ENCODE measurements at places on chromosomes 12 and 14. TPM values are rescaled to one million over a fixed set of nuclear protein-coding genes. Genes with fewer than 3 reads are reported as not detected.

DNA sequence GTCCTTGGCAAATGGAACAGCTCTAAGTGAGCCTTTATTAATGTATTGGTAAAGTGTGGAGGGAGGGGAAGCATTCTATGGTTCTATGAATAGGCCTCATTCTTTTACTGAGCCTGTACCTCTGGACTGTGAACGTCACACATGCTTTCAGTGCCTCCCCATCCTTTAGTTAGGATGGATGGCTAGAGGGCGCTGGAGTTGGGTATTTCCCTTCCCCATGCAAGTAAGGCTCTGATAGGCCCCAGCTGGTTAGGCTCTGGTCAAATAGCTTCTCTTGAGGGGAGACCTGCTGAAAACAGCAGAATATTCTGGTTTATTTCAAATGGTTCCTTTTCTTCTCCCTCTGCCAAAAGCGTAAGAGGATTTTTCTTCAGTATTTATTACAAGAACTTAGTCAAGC, 860.9 kb upstream of the MDGA2 start:
- no peak for DNase-seq

- DNase-seq: no peak
These were observed 1331.3 kb downstream of the AACS start for GRCh38 chr12:126396536-126396935.

Gene FOXM1
- 7.1 TPM for total RNA-seq

Gene NXPH4
- total RNA-seq: 22.3 TPM

Data from astrocyte (in vitro differentiated cells and primary cell).